Fibroblast of skin of right biceps (primary cell): ENCODE measurements at places on chromosomes 2 and 18.

DNA sequence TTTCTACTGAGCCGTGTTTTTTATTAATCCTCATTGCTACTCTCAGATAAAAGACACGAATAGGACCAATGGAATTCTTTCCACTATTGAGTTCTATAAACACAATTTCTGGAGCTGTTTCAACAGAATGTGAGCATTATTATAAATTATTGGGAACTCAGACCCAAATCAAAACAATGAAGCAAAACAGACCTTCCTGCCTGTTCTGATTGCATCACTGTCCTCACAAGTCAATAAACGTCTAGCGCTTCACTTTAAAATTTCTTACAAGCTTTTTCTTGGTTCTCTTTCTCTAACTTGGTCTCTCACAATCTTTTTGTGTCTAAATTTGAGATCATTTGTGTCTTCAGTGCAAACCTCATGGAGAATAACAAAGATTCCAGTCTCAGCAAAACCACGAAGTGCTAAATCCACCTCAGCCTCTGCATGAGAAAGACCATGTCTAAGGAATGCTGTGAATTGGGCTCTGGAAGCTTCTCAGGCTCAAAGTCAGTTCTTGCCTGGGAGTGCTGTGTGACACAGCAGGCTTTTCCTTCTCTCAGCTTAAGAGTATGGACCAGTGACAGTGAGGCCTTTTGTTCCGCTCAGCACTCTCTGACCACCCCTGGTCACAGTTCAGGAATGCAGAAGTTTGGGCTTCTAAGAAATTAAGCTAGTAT is 22.8 kb downstream of the ARHGAP28 start:
- peak; percentile 86 for DNase-seq

DNA sequence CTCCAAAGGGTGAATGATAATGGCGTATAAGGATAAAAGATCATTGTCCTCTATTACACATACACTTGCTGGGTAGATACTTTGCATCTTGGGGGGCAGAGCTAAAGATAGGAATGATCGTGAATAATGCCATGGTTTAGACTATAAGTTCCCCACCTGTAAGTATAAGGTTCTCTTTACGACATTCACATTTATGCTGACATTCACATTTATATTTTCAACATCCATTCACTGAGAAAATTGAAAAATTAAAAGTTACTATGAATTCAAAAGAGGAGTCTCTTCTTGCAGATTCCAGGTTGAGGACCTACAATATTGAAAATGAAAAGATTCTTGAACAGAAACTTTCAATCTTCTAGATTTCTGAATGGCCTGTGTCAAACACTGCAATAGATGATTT is 2.1 kb upstream of the SPC25 start:
- DNase-seq, result no peak

DNA sequence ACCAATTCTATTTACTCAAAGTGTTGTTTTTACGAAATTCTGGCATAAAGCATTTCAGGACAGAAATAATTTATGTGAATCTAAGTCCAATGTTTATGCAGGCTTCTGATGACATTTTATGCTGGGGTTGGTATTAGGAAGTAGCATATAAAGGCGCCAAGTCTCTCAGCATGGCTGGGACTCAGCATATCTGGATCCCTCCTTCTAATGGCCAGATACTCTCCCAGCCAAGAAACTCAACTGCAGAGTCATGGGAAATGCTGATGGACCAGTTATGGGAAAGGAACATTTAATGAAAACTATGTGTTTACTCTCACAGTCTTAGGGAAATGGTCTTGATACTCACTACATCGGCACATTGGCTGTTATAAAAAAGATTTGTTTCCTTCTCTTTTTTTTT is 392.2 kb downstream of the ARHGAP15 start:
- no peak for DNase-seq

DNA sequence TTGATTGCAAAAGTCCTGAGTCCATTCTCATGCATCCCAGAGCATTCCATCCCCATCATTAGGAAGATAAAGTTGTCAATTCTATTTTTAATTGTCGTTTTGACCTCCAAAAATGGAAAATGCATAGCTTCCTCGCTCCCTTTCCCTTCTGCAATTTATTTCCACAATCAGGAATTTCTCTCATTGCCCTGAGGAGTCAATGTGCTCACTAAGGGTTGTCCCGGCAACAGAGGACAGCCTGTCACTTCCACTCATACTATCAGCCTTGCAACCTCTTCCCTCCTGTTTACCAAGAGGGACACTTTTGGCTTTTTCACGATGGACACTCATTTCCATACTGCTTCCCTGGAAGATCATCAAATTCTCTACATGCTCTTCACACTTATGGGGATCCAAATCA is 164.8 kb downstream of the MYO5B start:
- no peak for DNase-seq

GRCh38 chr2:175576270-175576669 is 394.8 kb upstream of the ATP5MC3 start:
- DNase-seq, result no peak

DNA sequence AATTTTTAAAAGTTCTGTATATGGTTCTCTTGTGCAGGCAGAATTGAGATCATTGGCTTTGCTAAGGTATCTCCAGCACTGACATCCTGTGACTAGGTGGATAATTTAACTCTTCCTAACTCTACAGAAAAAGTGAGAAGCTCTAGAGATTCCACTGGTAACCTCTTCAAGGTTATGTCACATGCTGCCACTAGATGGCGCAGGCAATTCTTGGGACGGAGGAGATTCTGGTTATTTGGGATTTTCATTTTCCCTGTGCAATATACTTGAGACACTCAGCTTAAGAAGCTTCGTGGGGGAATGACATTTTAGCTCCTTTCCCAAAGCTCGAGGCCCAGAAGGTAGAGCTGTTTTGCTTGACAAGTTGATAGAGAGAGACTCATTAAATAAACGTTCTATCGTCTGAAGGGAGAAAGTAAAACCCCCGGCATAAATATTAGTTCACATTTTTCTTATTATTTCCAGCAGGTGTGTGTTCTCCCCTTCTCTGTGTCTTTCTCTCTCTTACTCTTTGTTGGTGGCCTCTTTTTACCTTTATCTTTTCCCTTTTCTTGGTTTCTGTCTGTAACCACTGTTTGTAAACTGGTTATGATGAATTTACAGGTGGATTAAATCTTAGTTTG is 26.6 kb upstream of the LANCL1 start:
- DNase-seq, result peak; percentile 32

DNA sequence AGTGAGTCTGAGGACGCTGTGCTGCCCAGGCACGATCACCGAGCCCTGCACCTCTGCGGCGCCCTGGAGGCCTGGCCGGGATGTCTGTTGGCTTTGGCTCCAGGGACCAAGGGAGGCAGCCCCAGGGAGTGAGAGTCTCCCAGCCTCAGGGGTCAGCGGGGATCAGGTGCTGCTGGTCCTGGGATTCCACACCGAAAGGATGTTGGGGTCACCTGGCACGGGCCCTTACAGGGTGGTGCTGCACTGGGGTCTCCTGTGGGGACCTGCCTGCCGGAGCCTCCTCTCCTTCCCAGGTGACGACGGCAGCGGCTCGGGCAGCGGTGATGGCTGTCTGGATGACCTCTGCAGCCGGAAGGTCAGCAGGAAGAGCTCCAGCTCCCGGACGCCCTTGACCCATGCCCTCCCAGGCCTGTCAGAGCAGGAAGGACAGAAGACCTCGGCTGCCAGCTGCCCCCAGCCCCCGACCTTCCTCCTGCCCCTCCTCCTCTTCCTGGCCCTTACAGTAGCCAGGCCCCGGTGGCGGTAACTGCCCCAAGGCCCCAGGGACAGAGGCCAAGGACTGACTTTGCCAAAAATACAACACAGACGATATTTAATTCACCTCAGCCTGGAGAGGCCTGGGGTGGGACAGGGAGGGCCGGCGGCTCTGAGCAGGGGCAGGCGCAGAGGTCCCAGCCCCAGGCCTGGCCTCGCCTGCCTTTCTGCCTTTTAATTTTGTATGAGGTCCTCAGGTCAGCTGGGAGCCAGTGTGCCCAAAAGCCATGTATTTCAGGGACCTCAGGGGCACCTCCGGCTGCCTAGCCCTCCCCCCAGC is 30.5 kb downstream of the GPC1 start:
- DNase-seq, result no peak

DNA sequence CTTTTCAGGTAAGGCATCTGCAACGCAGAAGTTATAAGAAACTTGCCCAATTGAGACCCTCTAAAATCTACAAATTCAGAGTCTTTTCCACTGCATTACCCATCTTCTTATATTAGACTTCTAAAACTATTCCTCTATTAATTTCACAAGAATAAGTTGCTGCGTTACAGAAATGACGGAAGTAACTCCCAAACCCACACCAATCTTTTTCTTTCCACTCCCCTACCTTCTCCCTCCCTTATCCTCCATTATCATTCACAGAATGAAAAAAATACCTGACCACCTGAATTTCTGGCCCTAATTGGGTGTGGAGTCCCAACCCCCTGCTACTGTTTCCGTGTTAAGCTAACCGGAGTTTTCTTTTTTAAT is 689 bp downstream of the RPRD1A start:
- no peak for DNase-seq

DNA sequence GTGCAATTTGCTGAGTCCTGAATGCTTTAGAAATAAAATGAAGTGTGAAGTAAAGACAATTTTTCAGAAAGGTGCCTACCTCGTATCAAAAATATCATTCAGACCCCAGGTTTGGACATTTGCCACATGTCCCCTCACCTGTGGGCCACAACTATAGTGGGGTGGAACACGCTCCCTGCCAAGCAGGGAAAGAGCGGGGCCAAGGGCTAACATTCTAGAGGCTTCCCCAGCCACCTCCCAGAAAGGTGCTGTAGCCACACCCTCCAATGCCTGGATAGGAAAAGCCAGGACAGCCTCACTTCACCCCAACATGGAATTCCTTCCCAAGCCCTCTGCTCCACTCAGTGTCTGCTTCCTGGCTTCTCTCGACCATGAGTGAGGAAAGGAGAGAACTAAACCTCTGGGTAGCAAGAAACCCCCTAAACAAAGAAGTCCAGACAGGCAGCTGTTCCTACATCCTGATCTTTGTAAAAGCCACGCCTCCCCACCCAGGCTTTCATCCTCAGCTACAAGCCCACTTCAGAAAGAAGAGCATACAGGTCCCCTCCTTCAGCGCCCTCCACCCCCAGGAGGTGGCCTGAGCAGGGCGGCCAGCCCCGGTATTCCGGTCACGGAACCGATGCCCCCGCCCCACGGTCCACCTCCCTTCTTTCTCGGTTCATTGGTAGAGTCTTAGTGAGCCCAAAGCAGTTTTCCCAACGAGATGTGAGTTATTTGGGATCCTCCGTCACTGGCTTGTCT is 2.1 kb downstream of the COL6A3 start:
- DNase-seq, result peak; percentile 59

GRCh38 chr2:189797902-189798301 is 13.7 kb downstream of the PMS1 start:
- DNase-seq, result no peak

DNA sequence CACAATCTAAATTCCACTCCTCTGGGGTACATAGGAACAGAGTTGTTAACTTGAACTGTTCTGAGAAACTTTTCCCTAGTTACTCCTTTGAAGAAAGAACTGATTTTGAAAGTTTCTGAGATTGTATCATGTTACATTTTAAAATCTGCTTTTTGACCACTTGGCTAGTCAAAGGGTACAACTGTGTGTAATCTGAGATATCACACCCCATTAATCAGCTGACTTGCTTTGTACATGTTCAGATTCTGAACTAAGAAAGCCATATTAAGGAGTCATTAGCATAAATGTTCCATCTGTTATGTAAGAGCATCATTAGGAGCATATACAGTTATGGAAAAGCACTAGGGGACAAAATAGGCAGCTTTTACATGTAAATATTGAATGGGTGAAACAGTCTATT is 3.8 kb upstream of the WDR35 start:
- no peak for DNase-seq

DNA sequence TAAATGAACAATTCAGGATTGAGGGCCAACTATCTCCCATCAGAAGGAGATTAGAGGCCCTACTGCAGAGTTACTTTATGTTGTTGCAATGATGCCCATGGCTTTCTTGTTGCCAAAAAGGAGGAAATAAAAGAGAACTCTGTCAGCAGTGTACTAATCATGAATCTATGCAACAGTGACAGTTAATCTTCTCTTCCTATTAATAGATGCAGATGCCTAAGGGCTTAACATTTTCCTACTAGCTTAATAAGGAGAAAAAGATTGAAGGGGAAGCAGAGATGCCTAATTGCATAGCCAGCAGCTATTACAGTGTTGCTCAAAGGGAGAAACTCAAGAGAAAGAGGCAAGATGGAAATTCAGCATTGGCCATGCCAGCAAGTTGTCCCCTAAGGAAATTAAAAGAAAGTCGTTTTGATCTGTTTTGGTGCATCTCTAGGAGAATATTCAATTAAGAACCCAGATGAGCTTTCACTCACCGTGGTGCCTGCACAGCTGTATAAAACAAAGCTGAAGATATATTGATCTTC is 107.1 kb upstream of the KCNJ3 start:
- no peak for DNase-seq

DNA sequence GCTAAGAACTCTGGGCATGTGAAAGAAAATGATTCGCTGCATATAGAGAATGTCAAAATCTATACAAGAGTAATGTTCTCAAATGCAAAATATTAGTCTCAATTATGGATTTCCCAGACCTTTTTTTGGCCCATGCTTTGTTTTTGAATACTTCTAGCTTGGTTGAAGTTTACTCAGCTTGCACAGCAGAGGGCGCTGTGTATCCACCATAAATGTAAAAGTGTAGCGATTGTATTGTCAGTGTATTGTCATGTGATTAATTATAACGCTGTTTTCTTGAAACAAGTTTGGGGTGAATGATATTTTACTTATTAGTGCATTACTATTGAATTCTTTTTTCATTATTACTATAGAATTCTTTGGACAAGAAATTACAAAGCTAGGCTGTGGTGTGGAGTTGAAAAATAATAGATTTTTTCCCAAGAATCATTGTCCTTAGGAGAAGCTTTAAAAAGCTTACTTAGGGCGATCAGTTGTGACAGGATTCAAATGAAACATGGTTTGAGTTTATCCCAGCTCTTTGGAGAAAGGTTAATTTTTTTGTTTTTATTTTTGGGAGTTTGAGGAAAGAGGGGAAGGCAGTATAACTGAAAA is 98.3 kb downstream of the PIK3C3 start:
- peak; percentile 56 for DNase-seq

DNA sequence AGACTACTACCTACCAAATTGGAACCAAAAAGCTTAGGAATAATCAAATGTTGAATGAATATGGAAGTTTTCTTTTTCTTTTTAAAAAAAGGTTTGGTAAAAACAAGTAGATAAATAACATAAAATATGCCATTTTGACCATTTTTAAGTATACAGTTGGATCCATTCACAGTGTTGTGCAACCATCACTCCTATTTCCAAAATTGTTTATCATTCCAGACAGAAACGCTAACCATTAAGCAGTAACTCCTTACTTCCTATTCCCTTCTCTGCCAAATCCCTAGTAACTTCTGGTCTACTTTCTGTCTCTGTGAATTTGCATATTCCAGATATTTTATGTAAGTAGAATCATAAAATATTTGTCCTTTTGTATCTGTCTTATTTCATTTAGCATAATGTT is 39.8 kb downstream of the CD302 start:
- DNase-seq, result no peak

GRCh38 chr2:134796373-134796772 is 42.0 kb upstream of the ACMSD start:
- no peak for DNase-seq
